ENCODE measurements at places on chromosomes 1 and 21.

DNA sequence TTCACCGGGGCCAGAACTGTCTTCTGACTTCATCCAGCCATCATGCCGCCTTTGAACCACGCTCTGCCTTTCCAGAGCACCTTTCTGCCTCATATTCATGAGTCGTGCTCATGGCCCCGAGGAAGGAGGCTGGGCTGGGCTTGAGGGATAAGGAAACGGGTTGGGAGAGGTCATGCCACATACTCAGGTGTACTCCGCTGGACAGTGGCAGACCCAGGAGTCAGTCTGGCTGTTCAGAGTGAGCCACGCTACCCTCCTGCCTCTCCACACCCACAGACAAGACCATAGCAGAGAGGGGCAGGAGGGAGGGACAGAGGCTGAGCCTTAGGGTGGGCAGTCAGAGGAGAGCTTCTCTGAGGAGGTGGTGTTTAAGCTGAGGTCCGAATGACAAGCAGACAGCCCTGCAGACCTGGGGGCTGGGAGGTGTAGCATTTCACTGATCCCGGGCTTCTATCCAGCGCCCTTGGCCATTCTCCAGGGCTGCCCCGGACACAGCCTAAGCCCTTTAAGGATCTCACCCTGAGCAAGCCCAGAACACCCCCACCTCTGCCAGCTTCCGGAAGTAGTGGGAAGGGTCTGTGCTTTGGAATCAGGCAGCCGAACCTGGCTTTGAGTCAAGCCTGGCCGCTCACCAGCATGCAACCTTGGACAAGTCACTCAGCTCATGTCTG lies 102.3 kb downstream of the LACTBL1 start:
- no peak for DNase-seq

GRCh38 chr1:221816899-221817298 lies 75.0 kb upstream of the DUSP10 start:
- no peak for DNase-seq

DNA sequence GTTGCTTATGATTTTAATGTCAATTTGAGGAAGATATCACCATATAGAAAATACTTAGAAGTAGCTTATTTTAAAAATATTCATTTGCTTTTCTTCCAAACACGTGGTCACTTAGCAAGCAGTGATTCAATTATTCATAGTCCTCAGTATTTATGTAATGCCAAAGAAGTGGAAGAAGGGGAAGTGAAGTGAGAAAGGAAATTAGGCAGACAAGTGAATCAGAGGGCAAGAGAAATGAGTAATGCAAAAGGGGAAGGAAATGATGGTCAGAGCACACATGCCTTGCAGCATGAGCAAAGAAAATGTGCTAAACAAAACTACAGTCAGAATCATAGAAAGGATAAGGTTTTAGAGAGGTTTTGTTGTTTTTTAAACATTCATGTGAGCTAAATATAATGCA lies 31.8 kb downstream of the SDCCAG8 start:
- DNase-seq: no peak

GRCh38 chr21:34824314-34824713 lies 155.5 kb downstream of the CLIC6 start:
- DNase-seq: no peak

GRCh38 chr1:152251391-152251790 lies 27.4 kb upstream of the HRNR start:
- no peak for DNase-seq
